ENCODE measurements at places on chromosomes 12 and 14.

DNA sequence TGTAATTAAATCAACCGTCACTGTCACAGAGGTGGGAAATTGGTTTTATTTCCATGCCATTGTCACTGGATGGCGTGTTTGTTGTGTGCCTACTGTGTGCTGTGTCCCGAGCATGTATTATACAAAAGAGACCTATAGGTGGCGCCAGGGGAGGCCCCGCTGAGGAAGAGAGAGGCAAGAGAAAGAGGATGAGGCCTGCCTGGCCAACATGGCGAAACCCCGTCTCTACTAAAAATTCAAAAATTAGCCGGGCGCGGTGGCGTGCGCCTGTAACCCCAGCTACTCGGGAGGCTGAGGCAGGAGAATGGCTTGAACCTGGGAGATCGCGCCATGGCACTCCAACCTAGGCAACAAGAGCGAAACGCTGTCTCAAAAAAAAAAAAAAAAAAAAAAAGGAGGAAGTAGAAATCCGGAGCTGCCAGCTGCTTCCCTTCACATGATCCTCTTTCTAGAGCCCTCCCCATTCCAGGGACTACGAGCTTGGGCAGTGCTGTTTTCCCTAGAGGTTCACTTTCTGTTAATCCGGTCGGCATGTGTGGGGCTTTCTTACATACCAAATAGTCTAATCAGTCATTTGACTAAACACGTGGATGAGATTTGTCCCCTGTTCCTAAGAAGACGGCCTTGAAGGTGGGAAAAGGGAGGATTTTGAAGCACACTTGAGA is 6.4 kb upstream of the CCDC175 start:
- DNase-seq, result no peak

GRCh38 chr14:51564460-51564859 is 87.2 kb upstream of the FRMD6 start:
- DNase-seq, result no peak

- DNase-seq, result no peak
Observed at GRCh38 chr12:93979189-93979588, 169.2 kb upstream of the PLXNC1 start.

DNA sequence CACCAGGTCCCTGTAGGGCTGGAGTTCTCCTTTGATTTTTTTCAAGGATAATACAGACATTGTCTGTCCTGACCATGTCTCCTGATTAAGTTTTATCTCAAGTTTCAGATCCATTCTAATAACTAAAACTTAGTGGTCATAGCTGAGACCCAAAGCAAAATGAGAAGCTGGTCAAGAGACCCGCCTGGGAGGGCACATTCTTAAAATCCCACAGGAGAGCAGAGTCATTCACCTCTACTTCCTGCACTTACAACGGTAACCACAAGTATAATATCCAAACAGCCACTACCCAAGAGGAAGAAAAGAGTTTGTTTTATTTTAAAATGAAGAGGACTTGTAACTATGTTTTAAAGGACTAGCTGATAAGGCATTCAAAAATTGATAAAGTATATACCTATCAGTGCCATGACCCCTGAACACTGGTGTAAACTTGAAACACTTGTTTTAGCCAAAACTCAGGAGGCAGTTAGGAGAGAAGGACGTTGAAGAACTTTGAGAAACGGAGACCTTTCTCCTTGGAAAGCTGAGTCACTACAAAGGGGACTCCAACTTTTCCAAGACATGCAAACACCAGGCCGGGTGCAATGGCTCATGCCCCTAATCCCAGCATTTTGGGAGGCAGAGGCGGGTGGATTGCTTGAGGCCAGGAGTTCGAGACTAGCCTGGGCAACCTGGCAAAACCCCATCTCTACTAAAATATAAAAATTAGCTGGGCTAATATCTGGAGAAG is 478.2 kb downstream of the GLT1D1 start:
- DNase-seq, result no peak

- DNase-seq, result peak; percentile 12
Observed at GRCh38 chr12:67698672-67699581, 50.4 kb downstream of the DYRK2 start.
